ENCODE measurements at places on chromosomes 13 and 19.

DNA sequence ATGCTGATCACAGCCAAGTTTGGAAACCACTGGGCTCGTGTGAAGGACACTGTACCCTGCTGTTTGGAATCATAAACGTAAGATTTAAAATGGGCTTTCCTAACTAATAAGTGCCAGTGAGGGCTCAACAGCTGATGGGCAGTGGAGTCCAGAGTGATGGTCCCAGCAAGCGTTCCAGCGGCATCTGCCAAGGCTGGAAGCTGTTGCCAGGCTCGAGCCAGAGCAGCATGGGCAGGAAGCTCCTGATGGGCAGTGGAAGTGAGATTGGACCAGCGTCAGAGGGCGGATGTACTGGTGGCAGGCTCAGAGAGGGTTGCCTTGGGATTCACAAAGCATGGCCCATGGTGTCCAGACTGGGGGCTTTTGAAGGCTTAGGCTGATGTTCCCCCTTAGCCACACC lies 30.2 kb downstream of the COL4A2 start:
- no peak for DNase-seq

DNA sequence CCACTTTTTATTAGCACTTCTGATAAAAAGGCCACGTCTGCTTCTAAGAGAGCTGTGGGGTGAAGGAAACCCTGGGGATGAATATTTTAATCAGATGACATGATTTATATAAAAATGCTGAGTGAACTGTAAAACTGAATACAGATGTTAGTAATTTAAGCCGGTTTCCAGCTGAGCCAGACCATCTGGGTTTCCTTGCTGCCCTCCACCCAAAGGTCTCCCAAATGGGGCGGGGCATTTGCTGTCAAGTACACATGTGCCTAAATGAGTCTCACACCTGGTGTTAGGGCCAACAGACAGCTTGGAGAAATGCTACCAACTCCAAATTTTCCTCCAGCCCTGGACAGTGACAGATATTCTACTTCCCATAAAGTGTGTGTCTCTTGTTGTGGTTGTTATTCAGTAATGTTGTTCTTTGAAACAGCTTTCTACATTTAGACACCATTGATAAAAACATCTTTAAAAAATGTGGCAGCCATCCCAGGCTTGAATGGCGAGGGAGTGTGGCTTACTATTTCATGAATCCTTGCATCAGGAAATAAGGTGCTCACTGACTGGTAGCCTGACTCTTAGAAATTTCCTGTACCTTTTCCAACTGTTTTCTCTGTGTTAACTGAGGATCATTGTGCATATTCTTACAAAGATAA lies 350.4 kb downstream of the MTUS2 start:
- no peak for DNase-seq

- DNase-seq, result no peak
Measured at GRCh38 chr13:23619068-23619855, 49.0 kb downstream of the TNFRSF19 start.

- DNase-seq, result no peak
Measured at GRCh38 chr13:34654203-34654602, 287.9 kb upstream of the NBEA start.

GRCh38 chr19:48508729-48509411 lies 2.8 kb downstream of the LMTK3 start:
- no peak for DNase-seq

- no peak for DNase-seq
Measured at GRCh38 chr19:3852614-3853254, 16.1 kb downstream of the ZFR2 start.

DNA sequence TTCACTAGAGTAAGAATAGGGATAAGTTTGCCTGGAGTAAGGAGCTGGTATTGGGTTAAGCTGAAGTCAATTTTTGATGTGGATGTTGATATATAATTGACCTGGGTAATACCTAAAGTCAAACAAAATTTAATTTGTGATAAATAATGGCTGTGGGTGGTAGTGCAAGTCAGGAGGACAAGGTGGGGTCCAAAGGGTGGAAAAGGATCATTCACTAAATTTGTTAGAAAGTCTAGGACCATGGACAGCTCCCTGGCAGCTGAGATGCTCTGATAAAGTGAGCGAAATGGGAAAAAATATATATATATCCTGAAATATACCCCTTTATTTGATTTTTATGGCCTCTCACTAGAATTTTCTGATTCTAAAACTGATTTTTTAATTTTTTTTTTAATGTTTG lies 463.5 kb downstream of the GPC6 start:
- DNase-seq, result no peak

- no peak for DNase-seq
Measured at GRCh38 chr13:77040076-77040475, 13.1 kb upstream of the FBXL3 start.

DNA sequence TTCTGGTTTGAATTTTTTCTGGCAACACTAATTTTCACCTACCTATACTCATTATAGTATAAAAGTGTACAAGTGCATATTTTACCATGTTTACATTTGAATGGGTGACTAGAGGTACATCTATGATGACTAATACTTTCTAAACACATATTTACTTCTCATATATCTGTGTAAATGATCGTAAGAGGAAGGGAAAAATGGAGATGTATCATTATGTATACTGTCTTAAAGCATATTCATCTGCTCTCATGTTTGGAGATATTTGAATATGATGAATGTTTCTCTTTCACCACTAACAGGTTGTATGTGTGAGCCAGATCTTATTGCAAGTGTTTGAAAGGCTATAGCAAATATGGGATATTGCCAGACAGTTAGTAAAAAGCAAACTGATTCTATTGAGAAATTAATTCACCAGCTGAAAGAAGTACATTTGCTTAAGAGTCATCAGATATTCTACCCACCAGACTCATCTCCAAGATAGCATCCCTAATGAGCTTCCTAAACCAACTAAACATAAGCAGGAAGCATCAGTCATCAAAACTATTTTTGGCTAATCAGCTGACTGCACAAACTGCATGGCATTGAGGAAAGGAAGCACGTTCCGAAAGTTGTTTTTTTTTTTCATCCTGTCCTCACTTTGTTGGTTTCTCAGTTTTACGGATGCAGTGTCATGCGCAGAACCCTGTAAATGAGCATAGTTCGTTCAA lies 738.2 kb downstream of the GPC5 start:
- DNase-seq, result no peak

- DNase-seq, result no peak
Measured at GRCh38 chr13:95258619-95259194, 42.5 kb downstream of the ABCC4 start.

DNA sequence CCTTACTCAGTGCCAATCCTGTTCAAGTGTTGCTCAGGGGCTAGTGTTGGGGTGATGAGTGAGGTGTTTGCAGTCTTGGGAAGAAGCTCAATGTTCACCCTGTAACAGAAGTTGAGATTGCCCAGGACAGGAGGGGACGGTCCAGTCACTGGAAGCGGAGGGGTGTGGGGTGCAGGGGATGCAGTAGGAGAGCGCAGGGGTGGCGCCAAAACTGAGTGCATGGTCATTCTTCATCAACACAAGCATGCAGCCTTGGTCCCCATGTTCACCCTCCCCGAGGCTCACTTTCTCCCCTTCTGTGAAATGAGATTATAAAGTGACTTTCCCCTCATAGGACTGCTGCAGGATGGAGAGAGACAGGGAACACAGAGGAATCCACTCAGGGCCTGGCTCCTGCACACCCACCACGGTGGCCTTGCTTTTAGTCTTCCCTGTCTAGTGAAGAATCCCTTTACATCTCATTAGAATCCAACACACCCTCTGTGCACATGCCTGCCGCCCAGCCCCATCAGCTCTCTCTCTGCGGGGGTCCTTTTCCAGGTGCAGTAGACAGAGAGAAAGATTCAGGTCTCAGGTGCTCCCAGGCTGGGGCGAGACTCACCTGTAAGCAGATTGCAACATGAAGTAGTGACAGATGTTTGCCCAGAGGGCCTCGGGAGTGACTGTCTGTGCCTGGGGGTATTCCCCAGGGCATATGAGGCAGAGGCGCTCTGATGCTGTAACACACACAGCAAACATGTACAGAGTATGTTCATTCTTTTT lies 93.2 kb downstream of the TSHZ3 start:
- DNase-seq, result no peak

- DNase-seq, result no peak
Measured at GRCh38 chr13:93721483-93721882, 494.9 kb downstream of the GPC6 start.

DNA sequence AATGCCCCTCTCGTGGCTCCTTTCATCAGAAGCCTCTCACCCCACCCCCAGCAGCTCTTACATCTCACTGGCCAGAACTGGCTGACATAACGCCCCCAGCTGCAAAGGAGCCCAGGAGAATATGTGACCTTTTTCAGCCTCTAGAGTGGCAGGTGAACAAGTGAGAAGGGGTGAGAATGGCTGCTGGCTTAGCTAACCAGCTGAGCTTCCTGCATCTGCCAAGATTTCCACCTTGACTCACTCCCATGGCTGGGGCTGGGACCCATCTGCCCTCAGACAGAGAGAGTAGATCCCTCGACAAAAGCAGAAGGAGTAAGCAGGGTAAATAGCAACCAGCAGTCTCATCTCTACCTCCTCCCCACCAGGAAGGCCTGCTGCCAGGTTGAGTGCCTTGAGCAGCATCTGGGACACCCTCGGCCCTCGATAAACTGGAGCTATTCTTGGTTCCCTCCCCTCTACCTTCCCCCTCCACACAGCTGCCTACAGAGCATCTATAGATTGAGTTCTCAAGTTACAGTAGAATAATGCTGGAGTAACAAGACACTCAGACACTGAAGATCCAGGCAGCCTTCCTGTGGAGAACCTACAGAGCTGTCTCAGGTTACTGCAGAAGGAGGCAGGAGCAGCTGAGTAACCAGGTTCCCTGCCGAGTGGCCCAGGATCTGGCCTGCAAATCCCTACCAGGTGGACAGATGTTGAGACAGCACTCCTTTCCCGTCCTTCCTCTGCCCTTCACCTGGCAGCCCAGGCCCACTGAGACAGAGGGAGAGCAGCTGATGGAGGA lies 15.5 kb downstream of the KASH5 start:
- DNase-seq, result no peak

DNA sequence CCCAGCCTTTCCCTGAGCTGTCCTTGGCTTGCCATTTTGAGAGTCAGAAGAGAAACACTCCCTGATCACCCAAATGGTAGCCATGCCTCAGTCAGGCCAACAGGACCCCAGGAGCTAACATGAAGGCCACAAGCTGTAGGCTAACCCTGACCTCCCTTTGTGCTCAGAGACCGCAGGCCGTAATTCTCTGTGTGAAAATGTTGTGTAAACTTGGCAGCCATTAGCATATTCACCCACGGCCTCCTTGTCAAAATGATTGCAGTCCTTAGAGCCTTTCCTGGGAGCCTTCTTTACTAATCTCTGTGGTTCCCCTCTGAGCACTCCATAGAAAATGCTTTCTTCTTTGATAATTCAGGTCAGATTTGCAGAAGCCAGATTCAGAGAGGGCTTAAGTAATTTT lies 418.9 kb downstream of the COG6 start:
- DNase-seq, result no peak

DNA sequence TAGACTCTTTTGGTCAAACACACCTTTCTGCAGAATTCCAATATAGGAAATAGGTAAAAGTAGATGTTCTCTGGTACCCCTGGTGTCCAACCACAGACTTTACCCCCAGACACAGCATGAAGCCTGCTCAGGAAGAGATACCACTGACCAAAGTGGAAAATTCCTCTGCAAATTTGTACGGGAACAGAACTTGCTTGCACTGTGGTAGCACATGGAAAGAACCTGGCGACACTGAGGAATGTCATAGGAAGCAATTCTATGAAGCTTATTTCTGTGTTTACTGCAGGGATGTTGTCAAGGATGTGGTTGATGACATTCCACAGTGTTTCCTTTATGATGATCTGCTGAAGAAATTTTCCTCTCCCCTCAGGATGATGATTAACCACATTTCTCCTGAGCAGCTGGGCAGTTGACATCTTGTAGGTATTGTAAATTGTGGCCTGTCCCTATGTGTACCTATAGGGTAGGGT lies 48.9 kb upstream of the TNFSF11 start:
- DNase-seq, result no peak

DNA sequence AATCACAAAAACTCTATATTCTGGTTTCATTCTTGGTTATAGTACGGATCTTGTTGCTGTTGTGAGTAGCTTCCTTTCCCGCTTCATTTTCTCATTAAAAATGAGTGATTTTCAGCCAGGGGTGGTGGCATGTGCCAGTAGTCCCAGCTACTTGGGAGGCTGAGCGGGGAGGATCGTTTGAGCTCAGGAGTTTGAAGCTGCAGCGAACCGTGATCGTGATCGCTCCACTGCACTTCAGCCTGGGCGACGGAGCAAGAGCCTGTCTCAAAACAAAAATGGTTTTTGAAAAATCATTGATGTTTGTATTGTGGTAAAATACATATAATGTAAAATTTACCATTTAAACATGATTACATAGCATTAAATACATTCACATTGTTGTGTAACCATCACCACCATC lies 71.6 kb upstream of the TM9SF2 start:
- DNase-seq, result no peak

- DNase-seq, result no peak
Measured at GRCh38 chr13:113280126-113280525, 16.9 kb upstream of the LAMP1 start.

- DNase-seq, result no peak
Measured at GRCh38 chr13:55091172-55091571, 2049.5 kb upstream of the PRR20A start.

- no peak for DNase-seq
Measured at GRCh38 chr13:39451301-39451700, 151.7 kb downstream of the LHFPL6 start.

DNA sequence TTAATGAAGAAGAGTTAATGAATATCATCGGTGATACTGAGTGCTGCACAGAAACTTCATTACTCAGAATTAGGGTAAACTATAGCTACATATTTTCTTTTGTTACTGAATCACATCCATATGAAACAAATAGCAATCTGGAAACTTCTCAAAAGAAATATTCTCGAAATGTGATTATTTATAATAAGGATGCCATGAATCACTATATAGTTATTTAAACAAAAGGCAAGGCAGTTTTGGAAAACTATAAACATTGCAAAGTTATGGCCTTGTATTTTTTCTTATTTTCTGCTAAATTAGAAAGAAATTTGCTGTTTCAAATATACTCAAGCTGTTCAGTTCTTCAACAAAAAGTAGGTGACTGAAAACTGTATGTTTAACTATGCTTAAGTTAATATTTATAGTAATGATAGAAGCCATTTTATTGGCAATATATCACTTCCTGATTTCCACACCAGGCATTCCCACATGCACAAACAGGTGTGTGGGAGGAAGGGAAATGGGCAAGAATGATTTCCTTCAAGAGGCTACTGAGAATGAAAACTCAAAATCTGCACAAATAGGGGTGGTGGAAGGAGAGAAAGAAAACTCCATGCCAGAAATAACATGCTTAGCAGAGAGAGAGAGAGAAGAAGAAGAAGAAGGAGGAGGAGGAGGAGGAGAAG lies 74.5 kb upstream of the FRY start:
- DNase-seq, result no peak

- DNase-seq, result no peak
Measured at GRCh38 chr13:50077431-50077830, 62.2 kb downstream of the KCNRG start.

- DNase-seq, result no peak
Measured at GRCh38 chr13:91017031-91017668, 330.3 kb upstream of the MIR17HG start.

GRCh38 chr13:86870444-86870843 lies 800.7 kb upstream of the SLITRK5 start:
- no peak for DNase-seq

GRCh38 chr19:29505097-29505824 lies 20.5 kb upstream of the VSTM2B start:
- DNase-seq, result no peak
